B cell (primary cell): ENCODE measurements at places on chromosomes 2 and 18. TPM values are rescaled to one million over a fixed set of nuclear protein-coding genes. Genes with fewer than 3 reads are reported as not detected.

- no peak overlapping the region for H3K27ac ChIP-seq
- no peak overlapping the region for H3K4me3 ChIP-seq
Measured at GRCh38 chr2:210363261-210363660, 48.3 kb upstream of the MYL1 start.

DNA sequence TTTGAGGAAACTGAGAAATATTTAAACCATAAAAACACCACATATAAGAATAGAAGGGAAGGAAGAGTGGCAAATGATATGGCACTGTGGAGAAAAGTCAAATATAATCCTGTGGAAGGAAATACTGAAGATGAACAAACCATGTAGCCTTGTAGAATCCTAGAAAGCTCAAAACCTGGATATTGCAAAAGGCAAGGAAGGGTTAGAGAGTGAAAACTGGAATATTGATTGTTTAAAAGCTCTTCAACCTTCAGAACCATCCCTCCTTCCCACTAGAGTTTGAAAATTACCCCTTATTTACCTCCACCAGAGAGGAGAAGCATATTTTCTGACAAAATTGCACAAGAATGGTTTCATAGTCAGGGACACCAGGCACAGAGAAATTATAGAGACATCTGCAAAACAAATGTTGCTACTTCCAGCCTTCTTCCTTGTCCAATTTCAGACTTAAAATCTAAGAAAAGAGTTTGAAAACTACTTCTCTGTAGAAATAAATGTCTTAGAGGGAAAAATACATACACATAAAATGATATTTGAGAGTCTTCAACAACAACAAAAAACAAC lies 48.0 kb downstream of the ANTXR1 start:
- H3K27me3 ChIP-seq = no peaks in the 10 kb centered on the region
- H3K27ac ChIP-seq = no peak overlapping the region
- H3K4me3 ChIP-seq = no peak overlapping the region
- H3K4me1 ChIP-seq = no peaks in the 10 kb centered on the region
- no peak for DNase-seq
- H3K36me3 ChIP-seq = no peaks in the 10 kb centered on the region

GCKR gene
- not detected in 2 replicates for total RNA-seq

DNA sequence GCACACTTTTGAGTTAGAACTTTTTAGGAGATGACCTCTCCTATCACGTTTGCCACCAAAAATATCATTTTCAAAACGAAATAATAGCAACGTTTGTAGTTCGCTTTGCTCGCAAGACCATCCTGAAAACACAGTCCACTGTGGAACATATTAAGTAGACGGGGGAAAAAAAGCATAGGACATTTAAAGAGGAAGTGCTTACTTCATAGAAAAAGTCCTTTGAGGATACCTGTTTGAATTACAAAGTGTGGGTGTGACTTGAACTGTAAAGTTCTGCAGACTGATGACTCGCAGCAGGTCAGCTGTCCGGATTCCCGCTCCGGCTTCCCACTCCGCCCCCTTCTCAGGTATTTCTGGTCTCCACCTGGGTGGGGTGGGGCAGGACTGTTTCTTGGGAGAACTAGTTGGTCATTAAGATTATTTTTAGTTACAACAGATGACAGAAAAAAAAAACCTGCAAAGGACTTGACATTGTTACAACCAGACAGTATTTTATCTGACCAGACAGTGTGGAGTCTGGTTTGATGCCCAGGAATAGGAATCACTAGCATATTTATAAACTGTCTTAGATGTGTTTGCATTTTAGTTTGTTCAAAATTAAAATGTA lies 13.3 kb downstream of the CNOT11 start:
- H3K4me3 ChIP-seq = no peak overlapping the region
- H3K27me3 ChIP-seq = no peaks in the 10 kb centered on the region
- no peak for DNase-seq

COL4A4 gene
- 30.2 and 34.6 TPM in 2 replicates for total RNA-seq

DNA sequence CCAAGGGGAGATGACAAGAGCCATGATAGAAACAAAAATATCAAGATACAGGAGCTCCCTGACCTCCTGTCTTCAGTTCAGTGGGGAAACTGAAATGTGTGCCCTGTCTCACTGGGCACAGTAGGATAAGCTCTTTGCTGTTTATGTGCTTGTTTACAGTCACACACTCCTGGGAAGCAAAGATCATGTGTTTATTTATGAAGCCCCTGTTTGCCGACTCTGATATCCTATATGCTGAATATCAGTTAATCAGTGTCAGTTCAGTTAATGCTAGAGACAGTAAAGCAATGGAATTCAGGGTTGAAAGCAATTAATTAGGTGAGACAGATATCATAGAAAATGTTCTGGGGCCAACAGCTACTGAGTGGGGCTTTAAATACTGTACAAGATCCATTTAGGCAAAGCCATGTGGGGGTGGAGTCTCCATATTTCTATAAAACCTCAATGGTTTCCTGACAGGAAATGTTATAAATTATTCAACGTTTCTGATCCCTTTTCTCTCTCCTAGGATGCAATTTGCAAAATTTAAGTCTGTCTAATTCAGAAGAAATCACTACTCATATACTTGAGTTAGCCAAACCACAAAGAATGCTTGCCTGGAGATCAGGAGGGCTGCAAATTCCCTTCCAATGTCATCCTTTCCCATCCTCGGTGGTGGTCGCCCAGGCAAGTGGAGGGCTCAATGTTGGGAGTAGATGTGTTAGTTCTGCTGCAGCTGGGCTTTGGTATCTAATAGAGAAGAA lies 551.3 kb downstream of the CMPK2 start:
- no peak overlapping the region for H3K27ac ChIP-seq
- H3K27me3 ChIP-seq = peaks cover 6% of the 10 kb centered on the region
- H3K4me3 ChIP-seq = no peak overlapping the region
- DNase-seq = no peak
- H3K36me3 ChIP-seq = no peaks in the 10 kb centered on the region

ZAP70 gene
- 3.4 and 4.4 TPM in 2 replicates for total RNA-seq

- peaks cover 4% of the 10 kb centered on the region for H3K4me1 ChIP-seq
- no peaks in the 10 kb centered on the region for H3K27me3 ChIP-seq
- H3K4me3 ChIP-seq = no peak overlapping the region
- H3K27ac ChIP-seq = peak overlapping the region; percentile 31
- peaks cover 44% of the 10 kb centered on the region for H3K36me3 ChIP-seq
Measured at GRCh38 chr2:151808258-151809072, 19.8 kb downstream of the ARL5A start.

DNA sequence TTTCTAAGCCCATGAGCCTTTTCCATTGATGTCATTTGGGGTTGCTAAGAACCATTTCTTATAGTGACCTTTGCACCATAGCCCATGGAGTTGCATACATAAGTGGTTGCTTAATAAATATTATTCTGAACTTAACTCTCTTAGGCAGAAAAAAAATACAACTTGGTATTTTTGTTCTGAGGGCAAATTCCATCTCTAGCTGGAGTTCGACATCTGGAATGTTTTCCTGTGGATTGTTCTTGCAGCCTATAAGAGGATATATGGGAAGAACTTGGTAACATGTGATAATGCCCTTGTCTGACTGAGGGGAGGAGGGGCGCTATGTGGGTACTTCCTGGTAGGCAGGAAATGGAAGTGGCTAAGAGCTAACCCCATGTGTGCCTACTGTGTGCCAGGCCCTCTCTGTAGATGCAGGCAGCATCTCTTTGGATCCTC lies 20.7 kb downstream of the IGFBP2 start:
- no peak overlapping the region for H3K27ac ChIP-seq
- H3K36me3 ChIP-seq = no peaks in the 10 kb centered on the region

- no peak for DNase-seq
- H3K36me3 ChIP-seq = no peaks in the 10 kb centered on the region
- no peak overlapping the region for H3K27ac ChIP-seq
- peaks cover 6% of the 10 kb centered on the region for H3K4me1 ChIP-seq
- H3K4me3 ChIP-seq = no peak overlapping the region
Measured at GRCh38 chr2:64469261-64469660, 15.3 kb downstream of the LGALSL start.

CDK15 gene
- not detected in 2 replicates for total RNA-seq

ASAP2 gene
- total RNA-seq = not detected in 2 replicates

TMEM198 gene
- total RNA-seq = 0.39 TPM in 1 of 2 replicates, not detected in the other
